ENCODE measurements at places on chromosomes 3 and 15.

- no peak for DNase-seq
Measured at GRCh38 chr15:62719316-62719715, 323.2 kb upstream of the TPM1 start.

GRCh38 chr3:30988769-30989168, 94.3 kb upstream of the GADL1 start:
- DNase-seq: no peak

DNA sequence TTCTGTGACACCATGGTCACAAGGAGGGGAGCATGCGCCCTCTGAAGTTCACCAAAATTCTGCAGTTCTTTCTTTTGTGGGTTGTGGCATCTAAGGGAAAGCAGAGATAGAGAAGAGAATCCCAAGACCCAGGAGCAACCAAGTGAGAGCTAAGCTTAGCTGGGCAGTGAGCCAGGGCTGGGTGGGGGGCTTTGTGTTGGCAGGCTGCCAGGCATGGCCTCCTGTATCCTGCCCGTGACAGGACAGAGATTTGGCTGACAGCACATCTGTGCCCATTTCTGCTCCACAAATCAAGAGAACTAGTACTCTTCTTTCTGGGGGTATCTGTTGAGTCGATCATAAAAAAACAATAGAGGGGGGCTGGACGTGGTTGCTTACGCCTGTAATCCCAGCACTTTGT, 66.2 kb downstream of the NMNAT3 start:
- DNase-seq: no peak

DNA sequence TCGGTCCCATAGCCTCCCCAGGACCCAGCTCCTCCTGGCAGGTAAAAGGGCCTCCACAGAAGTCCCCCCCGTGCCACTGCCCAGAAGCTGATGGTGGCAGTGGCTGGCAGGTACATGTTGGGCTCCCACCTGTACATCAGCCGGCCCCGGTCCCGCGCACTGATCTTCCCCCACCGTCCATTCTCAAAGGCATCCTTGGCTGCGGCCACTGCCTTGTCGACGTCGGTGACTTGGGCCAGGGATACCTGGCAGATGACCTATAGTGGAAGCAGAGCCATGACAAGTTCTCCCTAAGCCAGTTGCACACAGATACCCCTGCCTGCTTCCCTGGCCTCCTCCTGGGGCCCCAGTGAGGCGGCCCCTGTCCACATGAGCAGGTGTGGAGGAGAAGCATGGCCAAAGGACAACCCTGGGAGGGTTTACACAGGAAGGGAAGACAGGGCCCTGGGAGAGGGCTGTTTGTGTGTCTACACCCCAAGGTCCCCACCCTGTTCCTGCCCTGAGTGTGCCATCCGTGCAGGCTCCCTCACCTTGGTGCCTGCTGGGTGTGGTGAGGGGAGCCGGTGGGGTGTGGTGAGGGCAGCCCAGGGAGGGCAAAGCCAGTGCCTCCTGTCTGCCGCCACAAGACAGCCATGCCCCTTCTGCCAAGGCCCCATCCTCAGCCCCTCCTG, 44.8 kb downstream of the ALDH1L1 start:
- no peak for DNase-seq

DNA sequence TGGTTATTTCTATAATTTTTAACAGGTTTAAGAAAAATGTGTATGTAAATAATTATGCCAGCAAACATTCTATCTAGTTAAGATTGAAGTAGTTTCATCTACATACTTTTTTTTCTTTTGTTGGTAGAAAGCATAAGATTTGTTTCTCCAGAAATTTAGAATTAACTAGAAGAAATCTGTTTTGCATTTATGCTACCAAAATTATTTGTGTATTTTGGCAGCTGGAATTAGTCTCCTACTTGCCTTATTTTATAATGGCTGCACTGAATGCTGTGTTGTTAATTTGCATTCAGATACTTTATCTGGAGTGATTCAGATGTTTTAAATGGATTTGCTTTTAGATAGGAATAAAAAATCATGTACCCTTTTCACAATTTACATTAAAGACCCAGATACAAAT, 100.2 kb upstream of the NAALADL2 start:
- no peak for DNase-seq

GRCh38 chr3:13365390-13366379, 54.4 kb downstream of the NUP210 start:
- no peak for DNase-seq

DNA sequence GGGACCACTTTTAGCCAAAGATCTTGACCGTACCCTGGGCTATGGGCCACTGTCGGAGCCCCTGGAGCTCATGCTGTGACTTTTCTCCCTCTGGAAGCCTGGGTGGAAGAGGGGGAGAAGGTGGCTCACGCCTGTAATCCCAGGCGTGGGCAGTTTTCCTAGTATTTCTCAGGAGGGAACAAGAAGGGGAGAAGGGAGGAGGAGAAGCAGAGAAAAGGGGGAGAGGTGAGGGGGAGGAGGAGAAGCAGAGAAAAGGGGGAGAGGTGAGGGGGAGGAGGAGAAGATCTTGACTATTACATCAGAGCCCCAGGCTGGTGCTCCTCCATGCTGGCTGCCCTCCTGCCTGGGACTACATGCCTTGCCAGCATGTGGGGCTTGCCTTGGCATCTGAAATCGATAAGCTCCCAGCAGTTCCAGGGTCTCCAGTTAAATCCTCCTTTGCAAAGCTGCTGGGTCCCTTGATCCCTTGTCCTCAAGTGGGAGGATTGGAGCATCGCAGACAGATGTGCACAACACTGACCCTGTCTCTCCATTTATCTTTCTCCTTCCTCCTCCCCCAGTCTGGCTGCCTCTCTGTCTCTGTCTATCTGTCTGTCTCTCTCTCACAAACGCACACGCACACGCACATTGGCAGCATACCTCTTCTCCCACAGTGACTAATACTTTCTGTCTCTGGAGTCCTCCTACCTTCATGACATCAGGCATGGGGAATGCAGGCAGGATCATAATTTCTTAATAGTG, 41.6 kb downstream of the MRAS start:
- no peak for DNase-seq

GRCh38 chr3:180977498-180977897, 12.0 kb downstream of the DNAJC19 start:
- DNase-seq: no peak

GRCh38 chr3:11591391-11592282, 52.1 kb downstream of the VGLL4 start:
- no peak for DNase-seq

DNA sequence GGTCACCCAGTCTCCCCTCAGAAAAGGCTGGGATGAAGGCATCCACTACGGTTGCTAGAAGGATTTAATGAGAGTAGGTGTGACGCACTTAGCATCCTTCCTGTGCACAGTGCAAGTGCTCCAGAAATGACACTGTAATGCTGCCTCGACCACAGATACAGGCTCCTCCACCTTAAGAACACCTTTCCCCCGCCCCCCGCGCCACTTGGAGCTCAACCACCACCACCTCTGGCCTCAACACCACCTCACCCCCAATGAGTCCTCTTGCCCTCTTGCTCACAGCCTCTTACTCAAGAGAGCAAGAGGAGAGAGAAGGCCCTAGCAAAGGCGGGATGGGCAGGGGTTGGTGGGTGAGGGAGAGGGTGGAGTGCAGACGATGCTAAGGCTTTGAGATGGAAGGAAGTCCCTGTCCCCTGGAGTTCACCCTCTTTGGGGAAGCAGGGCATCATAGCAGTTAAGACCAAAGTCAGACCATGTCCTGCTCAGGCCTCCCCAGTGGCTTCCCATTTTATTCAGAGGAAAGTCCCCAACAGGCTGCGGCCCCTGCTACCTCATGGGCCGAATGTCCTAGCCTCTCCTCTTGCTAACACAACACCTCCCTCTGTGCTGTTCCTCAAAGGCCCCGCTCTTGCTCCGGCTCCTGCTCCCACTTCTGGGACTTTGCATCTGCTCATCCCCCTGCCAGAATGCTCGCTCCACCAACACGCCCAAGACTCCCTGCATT, 8.3 kb downstream of the STARD5 start:
- no peak for DNase-seq
